ENCODE measurements at places on chromosomes 12 and 14.

- DNase-seq = no peak
Measured at GRCh38 chr12:90299666-90300065, 591.0 kb upstream of the ATP2B1 start.

DNA sequence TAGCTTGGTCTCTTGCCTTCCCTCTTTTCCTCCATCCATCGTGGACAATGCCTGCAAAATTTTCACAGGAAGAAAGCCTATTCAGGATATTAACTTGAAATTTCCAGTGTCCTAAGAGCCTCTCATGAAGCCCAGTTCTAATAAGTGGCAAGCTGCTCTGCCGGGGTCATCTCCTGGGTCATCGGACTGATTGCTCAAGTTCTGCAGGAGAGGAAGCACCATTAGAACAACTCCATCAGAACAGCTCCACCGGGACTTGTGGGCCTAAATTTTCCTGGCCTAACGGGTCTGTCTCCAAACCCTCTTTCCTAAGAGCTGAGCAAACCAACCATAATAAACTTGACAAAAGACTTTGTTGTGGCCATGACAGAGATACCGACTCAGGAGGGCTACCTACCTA lies 13.9 kb downstream of the ERG28 start:
- DNase-seq = no peak

DNA sequence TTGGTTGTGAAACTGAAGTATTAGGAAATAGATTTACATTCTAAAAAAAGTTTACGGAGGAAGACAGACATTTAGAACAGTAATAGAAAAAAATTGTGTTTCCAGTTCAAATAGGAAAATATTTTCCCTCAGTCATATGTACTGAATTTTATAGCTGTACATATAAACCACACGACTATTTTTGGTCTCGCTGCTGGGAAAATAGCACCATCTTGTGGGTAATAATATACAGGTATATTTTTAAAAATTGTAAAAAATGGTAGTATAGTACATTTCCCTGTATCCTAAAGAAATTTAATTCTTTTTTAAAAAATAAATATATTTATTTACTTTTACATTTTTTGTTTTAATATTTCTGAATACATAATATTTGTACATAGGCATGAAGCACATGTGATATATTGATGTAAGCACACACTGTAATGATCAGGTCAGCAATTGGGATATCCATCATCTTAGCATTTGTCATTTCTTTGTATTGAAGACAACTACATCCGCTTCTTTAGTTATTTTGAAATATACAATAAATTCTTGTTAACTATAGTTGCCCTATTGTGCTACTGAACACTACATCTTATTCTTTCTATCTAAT lies 168.6 kb downstream of the ALX1 start:
- DNase-seq = no peak

- DNase-seq = peak; percentile 65
Measured at GRCh38 chr12:109264095-109264942, 44.8 kb downstream of the FOXN4 start.

- DNase-seq = no peak
Measured at GRCh38 chr12:99146730-99147129, 500.8 kb upstream of the GARIN6 start.

DNA sequence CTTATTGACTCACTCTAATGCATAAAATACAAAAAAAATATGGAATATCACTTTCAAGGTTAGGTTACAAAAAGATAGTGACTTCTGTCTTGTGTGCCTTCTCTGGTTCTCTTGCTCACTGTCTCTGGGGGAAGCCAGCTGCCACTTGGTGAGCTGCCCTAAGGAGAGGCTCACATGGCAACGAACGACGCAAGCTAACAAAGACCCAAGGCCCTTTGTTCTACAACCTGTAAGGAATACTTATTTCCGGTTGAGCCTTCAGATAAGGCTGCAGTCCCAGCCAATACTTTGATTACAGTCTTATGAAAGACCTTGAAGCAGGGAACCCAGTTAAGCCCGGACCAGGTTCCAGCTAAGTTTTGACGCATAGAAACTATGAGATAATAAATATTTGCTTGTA lies 242.4 kb upstream of the TBX3 start:
- no peak for DNase-seq

DNA sequence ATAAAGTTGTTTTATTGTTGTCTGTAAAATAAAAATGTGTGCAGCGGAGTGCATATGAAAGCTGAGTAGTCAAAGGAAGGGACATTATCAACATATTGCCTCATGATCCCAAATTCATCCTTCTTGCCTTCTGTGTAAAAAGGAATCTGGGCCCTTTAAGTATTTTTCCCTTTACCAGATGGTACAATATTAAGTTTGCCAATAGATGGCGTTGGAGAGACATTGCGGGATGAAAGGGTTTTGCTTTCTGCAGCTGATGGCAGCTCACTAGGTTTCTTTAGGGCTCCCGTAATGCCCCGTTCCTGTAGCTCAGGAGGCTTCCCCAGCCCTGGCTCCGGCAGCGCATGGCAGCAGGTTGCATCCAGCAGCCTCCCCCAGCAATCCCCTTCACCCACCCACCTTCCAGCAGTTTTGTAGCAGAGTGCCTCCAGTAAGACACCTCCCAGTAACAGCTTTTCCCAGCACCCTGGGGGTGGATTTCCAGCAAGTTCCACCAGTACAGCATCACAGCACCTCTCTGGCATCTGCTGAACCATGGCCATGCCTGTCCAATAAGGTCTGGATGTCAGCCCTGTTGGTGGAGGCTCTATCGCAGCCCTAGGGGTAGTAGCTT lies 354.4 kb downstream of the MED13L start:
- no peak for DNase-seq

DNA sequence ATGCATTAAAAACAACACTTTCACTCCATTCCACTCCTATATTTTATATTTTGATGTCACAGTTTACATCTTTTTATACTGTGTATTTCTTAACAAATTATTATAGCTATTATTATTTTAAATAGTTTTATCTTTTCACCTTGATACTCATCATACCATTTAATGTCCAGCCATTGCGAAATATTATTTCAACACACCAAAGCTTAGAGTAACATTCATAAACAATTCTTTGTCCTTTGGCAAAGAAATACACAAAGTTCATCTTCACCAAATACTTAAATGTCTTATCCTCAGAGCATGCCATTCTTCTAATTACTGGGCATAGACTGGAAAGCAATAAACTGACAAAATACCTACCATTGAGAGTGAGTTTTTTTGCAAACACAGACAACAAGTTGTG lies 1963.4 kb upstream of the FLRT2 start:
- no peak for DNase-seq

DNA sequence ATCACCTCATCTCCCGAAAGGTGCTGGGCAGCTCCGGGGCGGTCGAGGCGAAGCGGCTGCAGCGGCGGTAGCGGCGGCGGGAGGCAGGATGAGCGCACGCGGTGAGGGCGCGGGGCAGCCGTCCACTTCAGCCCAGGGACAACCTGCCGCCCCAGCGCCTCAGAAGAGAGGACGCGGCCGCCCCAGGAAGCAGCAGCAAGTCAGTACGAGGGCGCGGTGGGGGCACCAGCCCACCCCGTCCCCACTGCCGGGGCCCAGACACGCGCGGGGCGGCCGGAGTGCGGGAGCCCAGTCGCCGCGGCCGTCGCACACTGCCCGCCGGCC lies 862 bp downstream of the HMGA2 start:
- no peak for DNase-seq

- DNase-seq = no peak
Measured at GRCh38 chr14:93304771-93305170, 28.1 kb downstream of the BTBD7 start.

GRCh38 chr12:6067152-6067916 lies 57.1 kb downstream of the VWF start:
- DNase-seq = no peak

All from iPS DF 19.7 (cell line).